Endothelial cell of coronary artery (primary cell): ENCODE measurements at places on chromosomes 2 and 18. TPM values are rescaled to one million over a fixed set of nuclear protein-coding genes. Genes with fewer than 3 reads are reported as not detected.

ERLEC1 gene
- 34.9 and 61.8 TPM in 2 replicates for total RNA-seq

C2orf76 gene
- 8.2 and 9.3 TPM in 2 replicates for total RNA-seq

CFAP53 gene
- total RNA-seq, result 0.18 and 0.28 TPM in 2 replicates

RAD51AP2 gene
- not detected in 2 replicates for total RNA-seq

GPR75 gene
- total RNA-seq, result 0.99 and 1.3 TPM in 2 replicates

SERPINB5 gene
- not detected in 2 replicates for total RNA-seq

CLHC1 gene
- total RNA-seq, result 5.2 and 11.3 TPM in 2 replicates
